ENCODE measurements at places on chromosomes 16 and 17.
A peak's percentile ranks its signal among the peaks of the same experiment; 100 is the strongest.

- DNase-seq: peak; percentile 28
Observed at GRCh38 chr16:31202414-31203375, at the start of gene PYCARD. Gene PYCARD (minus strand): TSS chr16:31202760. CDS start chr16:31202690, 70 bp downstream.

GRCh38 chr17:9575381-9576101 is at the start of gene STX8:
Gene STX8 (minus strand): TSS chr17:9575820. CDS start chr17:9575808, 12 bp downstream.
- peak; percentile 89 for DNase-seq

- DNase-seq: no peak
Observed at GRCh38 chr16:2854700-2855309, 3.2 kb downstream of the PRSS22 start.

DNA sequence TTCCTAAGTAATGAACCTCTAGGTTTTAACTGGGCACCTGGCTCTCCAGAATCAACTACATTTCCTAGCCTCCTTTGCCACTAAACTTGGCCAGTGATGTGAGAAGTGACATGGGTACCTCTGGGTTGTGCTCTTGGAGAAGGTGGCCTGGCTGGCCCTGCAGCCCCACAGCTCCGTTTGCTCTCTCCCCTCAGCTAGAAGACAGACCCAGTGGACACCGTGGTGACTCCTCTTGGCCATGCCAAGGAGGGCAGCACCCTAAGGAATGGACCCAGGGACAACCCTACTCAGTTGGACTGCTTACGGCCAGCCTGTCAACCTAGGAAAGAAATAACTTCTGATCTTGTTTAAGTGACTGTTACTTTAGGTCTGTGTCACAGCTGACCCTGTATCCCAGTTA is 151.4 kb downstream of the TMEM132E start:
- DNase-seq: no peak

GRCh38 chr17:48990882-48991357 is 6.3 kb upstream of the IGF2BP1 start:
- no peak for DNase-seq

- no peak for DNase-seq
Observed at GRCh38 chr16:78133919-78134318, 34.5 kb downstream of the WWOX start.

DNA sequence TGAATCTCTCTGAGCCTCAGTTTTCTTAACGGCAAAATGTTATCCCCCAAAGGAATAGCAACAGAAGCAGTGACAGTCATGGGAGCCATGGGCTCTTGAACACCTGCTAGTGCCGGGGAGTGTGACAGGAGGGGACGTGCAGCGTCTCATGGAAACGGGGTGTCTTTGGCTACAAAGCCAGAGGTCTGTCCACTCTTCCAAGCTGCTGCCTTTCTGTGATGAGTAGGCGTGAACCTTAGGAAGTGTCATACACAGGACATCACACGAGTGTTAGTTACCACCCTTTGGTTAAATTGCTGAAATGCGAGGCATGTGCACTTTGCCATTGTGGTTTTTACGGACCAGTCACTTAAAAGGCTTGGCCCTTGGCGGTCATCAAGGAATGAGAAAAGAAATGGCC is 93.4 kb downstream of the IRF8 start:
- DNase-seq: no peak

Measured in fibroblast of skin of back (primary cell).